ENCODE measurements at places on chromosomes 5 and 9. TPM values are rescaled to one million over a fixed set of nuclear protein-coding genes. Genes with fewer than 3 reads are reported as not detected.

The JMY gene
- 1.9 TPM for total RNA-seq

The AGPAT2 gene
- total RNA-seq, result 52.2 TPM

The RLN1 gene
- 0.42 TPM for total RNA-seq

The NIPSNAP3A gene
- 29.8 TPM for total RNA-seq

The SPAAR gene
- not detected for total RNA-seq

The IL4 gene
- total RNA-seq, result not detected

The ACOT12 gene
- total RNA-seq, result not detected

The PCDHA1 gene
- not detected for total RNA-seq

The UNC5A gene
- total RNA-seq, result 0.08 TPM

The SOX30 gene
- total RNA-seq, result not detected

The CDX1 gene
- not detected for total RNA-seq

The CCNJL gene
- total RNA-seq, result 4.8 TPM

The FSTL4 gene
- 2.3 TPM for total RNA-seq

The SPATA9 gene
- not detected for total RNA-seq

The FOXD4L3 gene
- not detected for total RNA-seq

The SPINK4 gene
- not detected for total RNA-seq

The OR13C9 gene
- total RNA-seq, result not detected

The CYSRT1 gene
- total RNA-seq, result 0.70 TPM

The C7 gene
- not detected for total RNA-seq
